NCI-H2107 (cell line): ENCODE measurements at places on chromosomes 5 and 9.

DNA sequence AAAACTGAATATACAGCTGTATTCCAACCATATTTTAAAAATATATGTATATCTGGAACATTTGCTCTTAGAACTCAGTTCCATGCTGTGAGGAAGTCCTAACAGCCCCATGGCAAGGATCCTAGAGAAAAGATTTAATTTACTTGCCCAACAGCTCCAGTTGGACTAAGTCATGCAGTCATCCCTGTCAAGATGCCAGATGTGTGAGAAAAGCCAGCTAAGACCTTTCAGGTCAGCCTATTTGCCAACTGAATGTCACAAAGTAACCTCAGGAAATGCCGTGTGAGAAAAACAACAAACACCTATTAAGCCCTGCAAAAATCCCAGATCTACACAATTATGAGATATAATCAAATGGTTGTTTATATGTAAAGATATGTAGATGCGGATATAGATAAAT, 416.3 kb downstream of the NR2F1-AS1 start:
- DNase-seq: no peak

DNA sequence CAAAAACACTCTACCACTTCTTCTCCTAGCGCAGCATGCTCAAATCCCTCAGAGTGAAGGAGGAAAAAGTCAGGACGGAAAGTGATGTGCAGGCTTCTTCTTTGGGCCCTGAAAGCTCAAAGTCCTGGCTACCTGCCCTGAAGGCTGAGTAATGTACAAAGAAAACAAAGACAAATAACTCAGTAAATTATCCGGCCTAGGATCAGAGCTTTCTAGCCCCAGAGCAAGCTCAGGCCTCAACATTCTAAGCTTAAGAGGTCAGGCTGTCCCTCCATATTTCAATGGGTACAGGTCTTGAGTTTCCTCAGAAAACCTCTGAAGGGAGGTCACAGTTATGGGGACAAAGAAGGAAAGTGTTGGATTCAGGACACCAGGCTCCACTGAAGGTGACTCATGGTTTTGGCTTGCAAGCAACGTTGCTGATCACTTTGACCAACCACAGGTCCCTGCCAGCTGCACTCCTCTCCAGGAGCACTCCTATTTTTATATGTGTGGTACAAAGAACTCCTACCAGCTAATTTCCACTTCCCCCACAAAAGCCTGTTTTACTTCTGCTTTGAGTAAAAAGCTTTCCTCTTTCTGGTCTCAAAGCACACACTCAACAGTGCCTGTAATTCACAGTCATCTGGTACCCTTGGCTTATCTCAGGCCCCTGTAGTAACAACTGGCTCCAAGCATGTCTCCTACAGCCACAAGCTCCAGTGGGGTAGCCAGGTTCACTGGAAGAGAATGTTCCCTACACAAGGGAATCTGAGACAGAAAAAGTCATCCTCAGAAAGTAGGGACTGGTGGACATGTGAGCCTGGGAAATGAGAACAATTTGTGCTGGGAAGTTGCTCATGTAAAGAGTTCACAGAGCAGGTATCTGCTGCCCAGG, 115.7 kb downstream of the UGCG start:
- DNase-seq: no peak

DNA sequence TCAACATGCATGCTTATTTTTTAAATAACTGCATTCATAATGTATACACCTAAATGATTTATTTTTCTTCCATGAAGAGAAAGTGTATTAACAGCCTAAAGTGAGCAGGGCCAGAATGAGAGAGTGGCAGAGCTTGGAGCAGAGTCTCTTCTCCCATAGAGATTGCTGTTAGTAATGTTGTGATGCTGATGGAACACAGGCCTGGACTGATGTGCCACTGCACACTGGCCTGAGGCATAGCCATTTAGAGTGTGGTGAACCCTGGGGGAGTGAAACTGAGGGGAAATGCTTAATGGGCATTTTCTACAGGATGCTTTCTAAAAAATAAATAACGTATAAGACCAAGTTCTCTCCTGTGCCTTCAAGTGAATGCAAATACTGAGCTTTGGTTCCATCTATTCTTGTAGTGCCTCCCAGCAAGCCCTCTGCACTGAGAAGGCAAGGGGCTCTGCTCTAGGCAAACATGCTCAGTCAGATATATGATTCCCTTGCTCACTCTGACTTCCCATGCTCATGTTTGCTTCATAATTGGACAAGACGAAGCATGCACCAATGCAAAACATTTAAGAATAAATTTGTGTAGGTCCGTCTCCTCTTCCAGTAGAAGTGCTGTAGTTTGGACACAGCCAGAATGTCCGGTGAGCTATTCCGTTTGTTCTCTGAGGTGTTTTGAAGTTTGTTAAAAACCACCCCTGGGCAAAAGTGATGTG, 185.7 kb downstream of the PBX3 start:
- DNase-seq: no peak

GRCh38 chr5:2105141-2105540, 222.4 kb upstream of the IRX4 start:
- no peak for DNase-seq

DNA sequence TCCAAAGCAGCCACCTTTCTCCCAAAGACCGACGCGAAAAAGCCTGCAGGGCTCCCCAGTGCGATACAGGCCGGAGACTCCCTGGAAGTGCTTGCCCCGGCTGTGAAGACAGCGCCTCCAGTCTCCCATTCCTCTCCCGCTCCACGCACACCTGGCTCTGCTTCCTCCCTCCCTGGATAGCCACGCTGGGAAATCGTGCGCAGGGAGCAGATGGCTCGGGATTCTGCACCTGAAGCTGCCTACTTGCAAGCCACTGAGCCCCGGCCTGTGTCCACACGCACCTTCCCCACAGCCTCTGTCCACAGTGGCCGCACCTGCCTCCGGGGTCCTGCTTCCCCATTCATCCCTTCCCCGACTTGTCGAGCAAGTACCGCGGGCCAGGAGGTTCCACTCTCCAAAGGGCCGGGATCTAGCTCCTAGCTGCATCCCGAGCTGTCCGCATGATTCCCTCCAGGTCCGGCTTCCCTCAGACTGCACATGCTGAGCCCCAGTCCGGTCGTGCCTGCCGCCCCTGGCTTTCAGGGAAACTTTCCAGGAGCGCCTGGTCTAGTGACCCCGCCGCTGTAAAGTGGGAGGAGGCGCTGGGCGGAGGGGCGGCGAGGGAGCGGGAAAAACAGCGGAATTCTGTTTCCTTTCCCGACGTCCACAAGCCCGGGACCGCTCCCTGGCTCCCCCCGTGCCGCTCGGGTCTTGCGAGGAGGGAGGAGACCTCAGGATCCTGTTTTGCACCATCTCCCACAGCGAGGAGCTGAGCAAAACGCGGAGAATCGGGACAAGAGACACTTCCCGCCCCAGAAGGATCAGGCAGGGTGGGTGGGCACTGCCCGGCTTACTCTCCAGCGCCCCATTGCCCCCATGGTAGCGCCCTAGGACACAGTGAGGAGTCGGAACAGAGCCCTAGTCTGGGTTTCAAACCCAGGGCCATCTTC, 2.0 kb downstream of the SEMA6A start:
- DNase-seq: no peak

GRCh38 chr5:112411903-112412302, 7.2 kb downstream of the EPB41L4A start:
- DNase-seq: no peak

DNA sequence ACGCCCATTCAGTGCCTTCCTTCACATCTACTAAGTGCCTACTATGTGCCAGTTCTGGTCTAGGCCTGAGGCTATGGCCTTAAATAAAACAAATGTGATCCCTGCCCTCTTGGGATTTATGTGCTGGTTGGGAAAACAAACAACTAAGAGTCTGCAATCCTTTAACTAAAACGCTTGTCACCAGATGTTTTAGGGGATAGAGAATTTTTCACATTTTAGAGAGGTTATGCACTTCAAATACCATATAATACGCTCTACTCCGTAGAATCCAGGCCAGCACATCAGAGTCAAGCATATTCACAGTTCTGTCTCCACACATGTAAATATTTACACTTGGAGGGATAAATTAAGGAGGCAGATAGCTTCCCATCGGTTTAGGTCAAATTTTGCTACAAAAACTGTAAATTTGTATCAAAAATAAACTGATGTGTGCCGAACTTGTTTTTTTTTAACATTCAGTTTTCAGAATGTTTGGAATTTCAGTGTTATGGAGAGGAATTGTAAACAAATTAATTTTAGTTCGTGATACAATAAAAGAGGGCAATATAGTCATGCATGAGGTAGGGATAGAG, 22.0 kb upstream of the ADRA1B start:
- DNase-seq: no peak

DNA sequence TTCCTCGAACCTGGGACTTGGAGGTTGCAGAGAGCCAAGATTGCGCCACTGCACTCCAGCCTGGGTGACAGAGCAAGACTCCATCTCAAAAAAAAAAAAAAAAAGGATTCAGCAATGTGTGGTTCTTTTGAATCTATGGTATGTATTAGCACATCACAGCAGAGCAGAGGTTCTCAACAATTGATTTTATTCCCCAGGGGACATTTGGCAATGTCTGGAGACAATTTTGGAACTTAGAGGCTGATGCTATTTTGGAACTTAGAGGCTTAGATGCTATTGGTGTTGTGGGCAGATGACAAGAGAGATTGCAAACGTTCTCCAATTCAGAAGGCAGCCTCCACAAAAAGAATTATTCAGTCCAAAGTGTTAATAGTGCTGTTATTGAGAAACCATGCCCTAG, 115.2 kb downstream of the TMC1 start:
- DNase-seq: no peak

- DNase-seq: peak; percentile 62
These were observed 66.5 kb upstream of the HSPA9 start for GRCh38 chr5:138641547-138642298.

DNA sequence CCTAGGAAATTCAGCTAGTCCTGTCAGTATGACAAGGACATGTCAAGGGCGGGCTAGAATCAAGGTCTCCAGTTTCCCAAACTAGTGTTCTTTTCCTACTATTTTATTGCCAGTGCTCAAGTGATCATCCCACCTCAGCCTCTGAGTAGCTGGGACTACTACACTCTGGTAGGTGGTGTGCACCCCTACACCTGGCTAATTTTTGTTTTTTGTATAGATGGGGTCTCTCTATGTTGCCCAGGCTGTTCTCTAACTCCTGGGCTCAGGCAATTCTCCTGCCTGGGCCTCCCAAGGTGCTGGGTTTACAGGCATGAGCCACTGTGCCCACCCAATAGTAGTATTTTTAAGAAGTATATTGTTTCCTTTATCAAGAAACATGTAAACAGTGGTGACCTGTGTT, 54.0 kb downstream of the C9orf85 start:
- DNase-seq: no peak

GRCh38 chr9:114491430-114492003, 13.8 kb downstream of the WHRN start:
- DNase-seq: no peak

DNA sequence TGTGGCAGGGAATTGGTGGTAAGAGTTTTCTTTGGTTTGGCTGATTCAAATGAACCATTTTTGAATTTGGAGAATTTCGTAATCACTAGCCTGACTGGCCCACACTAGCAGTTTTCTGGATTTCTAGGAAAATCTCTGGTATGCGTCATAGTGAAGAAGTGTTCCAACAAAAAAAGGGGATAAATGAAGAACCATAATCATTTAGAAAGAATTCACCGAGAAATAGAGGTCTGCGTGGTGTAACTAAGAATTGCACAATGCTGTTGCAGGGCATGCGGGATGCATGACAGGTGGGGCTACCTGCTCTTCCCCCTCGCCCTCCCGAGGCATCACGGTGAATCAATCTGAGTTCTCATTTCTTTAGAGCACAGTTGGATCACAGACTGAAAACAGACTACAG, 232.3 kb upstream of the PAPPA start:
- DNase-seq: no peak

DNA sequence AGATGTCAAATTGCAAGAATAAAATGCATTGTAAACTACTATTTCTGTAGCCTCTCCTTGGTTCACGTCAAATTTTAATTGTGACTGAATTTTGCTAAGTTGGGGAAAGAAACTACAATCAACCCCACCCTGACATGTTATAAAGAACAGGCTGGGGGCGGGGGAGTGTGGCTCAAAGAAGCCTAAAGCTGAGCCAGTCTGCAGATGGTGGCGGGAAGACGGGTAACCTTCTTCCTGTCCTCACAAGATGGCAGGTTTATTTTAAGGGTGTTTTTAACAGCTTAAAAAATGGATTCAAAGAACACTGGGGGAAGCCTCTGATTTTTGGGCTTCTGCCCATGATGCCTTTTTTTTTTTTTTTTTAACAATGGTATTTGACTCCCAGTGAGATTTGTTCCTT, 68.5 kb upstream of the MELK start:
- no peak for DNase-seq

DNA sequence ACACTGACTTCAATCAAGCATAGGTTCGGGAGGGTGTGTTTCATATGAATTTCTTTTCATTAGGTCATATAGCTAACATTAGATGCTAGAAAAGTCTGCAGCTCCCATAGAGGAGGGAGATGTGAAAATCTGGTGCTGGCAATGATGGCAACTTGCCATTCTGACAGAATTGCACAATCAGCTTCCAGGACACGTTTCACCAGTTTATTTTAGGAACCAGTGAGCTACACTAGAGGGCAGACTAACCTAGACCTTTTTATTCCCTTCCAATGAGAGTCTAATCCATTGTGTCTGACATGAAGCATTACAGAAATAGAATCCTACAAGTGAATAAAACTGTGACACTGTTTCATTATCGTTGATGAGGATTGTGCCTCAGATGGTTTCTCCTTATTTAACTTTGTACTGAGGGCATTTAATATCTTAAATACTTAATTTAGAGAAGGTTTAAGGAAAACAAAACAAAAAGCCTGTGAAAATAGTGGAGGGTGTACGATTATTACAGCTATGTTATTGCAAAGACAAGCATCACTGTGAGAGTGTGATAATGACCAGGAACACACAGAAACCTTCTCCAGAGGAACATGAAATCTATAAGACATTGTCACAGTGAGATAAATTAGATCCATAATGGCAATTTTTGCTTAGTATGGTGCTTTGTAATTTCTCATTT, 363.3 kb upstream of the RPS23 start:
- DNase-seq: peak; percentile 18

- DNase-seq: no peak
These were observed 96.3 kb downstream of the ANKRD33B start for GRCh38 chr5:10660135-10660534.

DNA sequence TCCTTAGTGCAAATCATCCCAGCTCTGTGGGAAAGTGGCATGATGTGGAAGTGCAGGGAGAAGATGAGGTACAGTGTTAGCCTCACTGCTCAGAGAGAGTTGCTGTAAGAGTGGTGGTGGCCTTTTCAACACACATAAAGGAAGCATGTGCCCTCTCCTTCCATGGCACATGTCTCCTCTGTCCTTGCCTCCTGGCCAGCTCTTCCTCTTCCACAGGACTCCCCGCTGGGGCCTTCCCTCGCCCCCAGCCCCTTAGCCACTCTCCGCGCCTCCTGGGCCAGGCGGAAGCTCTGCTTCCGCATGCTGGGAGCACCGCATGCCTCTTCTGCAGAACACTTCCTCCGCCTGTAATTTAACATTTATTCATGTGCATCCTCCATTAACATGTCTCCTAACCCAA, 4.8 kb upstream of the KCNMB1 start:
- no peak for DNase-seq
